ENCODE measurements at places on chromosomes 4 and X.

GRCh38 chr4:56804551-56804950 lies 16.9 kb downstream of the SPINK2 start:
- no peak for DNase-seq

GRCh38 chrX:48626401-48627298 lies 29.4 kb downstream of the WDR13 start:
- no peak for DNase-seq

DNA sequence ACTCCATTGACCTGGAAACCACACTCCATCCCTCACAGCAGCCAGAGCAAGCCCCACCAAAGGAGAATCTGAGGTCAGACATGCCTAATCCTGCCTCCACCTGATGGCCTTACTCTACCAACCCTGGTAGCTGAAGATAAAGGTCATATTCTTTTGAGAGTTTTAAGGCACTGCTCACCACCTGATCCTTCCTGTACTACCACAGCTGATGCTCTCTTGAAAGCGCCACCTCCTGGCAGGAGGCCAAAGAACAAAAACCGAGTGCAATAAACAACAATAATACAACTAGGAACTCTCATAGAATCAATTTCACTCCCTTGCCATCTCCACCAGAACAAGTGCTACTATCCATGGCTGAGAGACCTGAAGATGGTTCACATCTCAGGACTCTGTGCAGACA lies 301.6 kb downstream of the NAF1 start:
- no peak for DNase-seq

- no peak for DNase-seq
Observed at GRCh38 chrX:63354484-63354883, 3.4 kb upstream of the SPIN4 start.

GRCh38 chr4:85681221-85681657 lies 206.3 kb downstream of the ARHGAP24 start:
- no peak for DNase-seq

- no peak for DNase-seq
Observed at GRCh38 chr4:47386561-47387235, 76.8 kb downstream of the COMMD8 start.

- DNase-seq, result no peak
Observed at GRCh38 chr4:6753891-6754290, 28.6 kb upstream of the KIAA0232 start.

DNA sequence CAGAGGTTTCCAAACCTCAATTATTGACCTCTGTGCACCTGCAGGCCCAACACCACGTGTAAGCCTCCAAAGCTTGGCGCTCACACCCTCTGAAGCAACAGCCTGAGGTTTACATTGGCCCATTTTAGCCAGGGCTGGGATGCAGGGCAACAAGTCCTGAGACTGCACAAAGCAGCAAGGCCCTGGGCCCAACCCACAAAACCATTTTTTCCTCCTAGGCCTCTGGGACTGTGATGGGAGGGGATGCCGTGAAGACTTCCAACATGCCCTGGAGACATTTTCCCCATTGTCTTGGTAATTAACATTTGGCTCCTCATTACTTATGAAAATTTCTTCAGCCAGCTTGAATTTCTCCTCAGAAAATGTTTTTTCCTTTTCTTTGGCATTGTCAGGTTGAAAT lies 54.9 kb upstream of the CNKSR2 start:
- DNase-seq, result no peak

DNA sequence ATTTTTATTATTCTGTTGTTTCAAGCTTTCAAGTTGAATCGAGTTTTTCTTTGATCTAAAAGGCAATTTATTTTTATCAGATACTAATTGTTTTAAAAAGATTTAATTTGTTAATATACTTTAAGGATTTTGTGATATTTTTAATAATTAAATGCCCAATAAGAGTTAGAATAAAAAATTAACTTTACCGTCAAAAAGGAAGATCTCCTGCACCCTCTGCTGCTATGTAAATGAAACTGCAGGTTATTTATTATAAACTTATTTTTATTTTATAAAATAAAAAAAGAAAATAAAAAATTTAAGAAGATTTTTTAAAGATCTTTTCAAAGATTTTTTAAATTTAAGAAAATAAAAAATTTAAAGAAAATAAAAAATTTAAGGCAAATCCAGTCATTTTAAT lies 166.1 kb downstream of the CCSER1 start:
- peak; percentile 39 for DNase-seq

DNA sequence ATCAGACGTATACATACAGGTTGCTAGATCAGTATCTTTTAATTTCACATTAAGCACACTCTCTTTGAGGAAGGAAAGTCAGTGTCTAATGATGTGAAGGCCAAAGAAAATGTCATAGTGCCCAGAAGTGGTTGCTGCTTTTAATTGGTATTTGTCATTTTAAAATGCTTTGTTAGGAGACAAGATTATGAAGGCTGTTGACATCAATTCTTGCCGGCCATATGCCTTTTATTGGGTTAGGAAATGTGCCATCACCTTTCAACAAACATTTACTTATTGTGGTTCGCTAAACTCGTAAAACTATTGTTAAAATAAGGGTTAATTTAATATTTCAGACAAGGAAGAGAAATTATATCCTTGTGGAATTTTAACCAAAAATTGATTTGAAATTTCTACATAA lies 32.2 kb downstream of the NFKB1 start:
- no peak for DNase-seq

GRCh38 chr4:94970650-94971049 lies 212.9 kb downstream of the BMPR1B start:
- DNase-seq, result no peak
